ENCODE measurements at places on chromosomes 1 and 21. TPM values are rescaled to one million over a fixed set of nuclear protein-coding genes. Genes with fewer than 3 reads are reported as not detected.

The RGS4 gene
- total RNA-seq: not detected

The AMPD1 gene
- total RNA-seq: not detected

The MAD2L2 gene
- 54.1 TPM for total RNA-seq

The HSD3B2 gene
- total RNA-seq: not detected

The TARS2 gene
- total RNA-seq: 24.9 TPM

The RUNX3 gene
- 6.4 TPM for total RNA-seq

All from A549 treated with CORT108297 at 1 μM for 4 hours (cell line).